ENCODE measurements at places on chromosomes 5 and 9.

DNA sequence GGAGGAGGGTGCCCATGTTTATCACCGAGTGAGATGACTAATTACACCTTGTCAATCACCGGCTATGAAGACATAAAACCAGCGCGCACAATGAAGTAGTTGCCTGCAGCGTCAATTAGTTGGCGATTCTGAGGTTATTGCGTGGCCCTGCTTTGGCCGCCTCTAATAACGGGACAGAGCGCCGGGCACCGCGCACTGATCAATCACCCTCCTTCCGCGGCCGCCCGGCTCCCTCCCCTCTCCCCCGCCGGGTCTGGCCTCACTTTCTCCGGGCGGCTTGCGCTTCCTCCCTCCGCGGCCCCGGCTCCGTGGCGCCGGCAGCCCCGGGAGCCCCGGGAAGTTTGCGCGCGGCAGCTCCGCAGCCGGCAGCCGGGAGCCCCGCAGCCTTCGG lies 3.3 kb upstream of the LHX2 start:
- DNase-seq = no peak

DNA sequence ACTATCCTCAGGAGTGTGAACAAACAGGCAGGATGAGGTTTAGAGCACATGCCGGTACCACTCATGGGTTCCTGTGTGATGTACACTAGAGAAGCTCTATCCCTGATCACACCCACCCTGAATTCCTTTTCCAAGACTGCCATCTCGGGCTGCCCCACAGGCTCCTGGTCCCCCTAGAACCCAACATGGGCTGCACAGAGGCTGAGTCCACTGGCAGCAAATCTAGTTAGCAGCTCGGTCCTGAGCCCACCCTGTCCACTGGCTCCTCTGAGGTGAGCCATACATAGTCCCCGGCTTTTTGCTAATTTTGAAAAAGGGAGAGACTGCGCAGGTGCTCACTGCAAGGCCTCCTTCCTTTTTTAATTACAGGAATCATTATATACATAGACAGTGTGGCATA lies 227.0 kb downstream of the FSTL4 start:
- DNase-seq = no peak

DNA sequence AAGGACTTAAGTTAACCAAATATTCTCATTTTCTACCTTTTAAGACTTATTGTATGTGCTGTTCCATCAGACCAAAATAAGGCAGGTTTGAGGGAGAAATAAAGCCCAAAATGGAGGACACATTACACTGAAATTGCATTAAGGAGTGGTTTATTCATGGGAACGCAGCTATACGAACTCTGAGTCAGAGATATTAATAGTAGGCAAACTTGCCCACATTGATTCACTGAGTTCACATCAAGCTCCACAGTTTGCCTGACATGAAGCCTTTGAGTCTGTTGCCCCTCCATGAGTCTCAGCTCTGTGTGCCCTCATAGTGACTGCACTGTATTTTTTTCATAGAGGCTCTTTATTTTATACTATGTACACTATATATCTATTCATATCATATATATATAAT lies 135.0 kb upstream of the SNX2 start:
- DNase-seq = no peak

- DNase-seq = no peak
Observed at GRCh38 chr9:134405527-134405926, 79.3 kb downstream of the RXRA start.

- DNase-seq = no peak
Observed at GRCh38 chr5:141476132-141476911, 556 bp downstream of the PCDHGC3 start.

All from NK-92 treated with Interleukin-12 subunit alpha and Interleukin-12 subunit beta, amount 100 ng/mL, for 24 hours (cell line).